ENCODE measurements at places on chromosomes 4 and X.

- DNase-seq: no peak
These were observed 6.9 kb upstream of the RNF175 start for GRCh38 chr4:153766758-153767157.

DNA sequence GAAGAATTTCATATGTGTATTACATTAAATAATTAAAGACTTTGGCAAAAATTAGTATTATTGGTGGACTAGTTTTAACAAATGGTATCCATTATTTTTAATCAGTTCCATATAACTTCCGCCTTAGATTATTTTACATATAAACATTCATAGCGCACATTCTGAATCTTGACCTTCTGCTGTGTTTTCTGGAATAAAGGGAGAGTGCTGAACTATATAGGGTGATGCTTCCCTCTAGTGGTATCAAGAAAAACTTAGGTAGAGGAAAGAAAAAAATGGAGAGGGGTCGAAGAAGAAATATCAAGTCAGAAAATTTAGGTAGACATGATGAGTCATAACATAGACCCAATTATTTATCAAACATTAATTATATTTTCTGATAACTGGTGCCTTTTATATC lies 155.6 kb upstream of the PACRGL start:
- DNase-seq: no peak

DNA sequence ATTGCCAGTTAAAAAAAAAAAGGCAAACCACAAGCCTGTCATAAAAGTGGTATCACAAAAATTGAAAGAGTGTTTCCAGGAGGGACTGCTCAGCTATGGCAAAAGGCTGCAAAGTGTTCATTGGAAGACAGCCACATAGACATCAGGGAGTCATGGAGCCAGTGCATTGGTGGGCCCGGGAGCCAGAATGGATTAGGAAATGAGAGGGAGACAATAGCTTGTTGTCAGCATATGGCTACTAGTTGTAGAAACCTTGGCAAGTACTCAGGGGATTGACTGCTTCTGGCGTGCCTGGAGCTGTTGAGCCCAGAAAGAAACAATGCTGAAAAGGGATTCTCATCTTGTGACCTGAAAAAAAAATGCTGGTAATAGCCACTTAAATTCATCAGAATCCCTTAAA lies 5.0 kb downstream of the GAR1 start:
- DNase-seq: no peak

GRCh38 chrX:50497114-50497513 lies 26.5 kb upstream of the DGKK start:
- no peak for DNase-seq

DNA sequence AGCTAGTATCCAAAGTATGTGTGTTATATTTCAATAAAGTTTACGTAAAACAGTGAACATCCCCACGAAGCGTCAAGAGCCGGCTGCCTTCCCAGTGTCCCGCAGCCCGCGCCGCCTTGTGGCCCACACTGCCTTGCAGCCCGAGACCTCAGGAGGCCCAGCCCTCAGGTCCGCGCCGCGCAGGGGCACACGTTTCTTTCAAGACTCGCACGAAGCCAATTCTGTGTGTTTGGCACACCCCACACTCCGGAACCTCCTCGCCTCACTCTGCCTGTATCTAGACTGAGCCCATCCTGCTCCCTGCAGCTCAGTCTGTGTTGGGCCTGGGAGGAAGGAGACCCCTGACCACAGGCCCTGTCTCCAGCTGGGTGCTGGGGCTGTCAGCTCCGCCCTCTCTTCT lies 5.8 kb downstream of the LRPAP1 start:
- no peak for DNase-seq

DNA sequence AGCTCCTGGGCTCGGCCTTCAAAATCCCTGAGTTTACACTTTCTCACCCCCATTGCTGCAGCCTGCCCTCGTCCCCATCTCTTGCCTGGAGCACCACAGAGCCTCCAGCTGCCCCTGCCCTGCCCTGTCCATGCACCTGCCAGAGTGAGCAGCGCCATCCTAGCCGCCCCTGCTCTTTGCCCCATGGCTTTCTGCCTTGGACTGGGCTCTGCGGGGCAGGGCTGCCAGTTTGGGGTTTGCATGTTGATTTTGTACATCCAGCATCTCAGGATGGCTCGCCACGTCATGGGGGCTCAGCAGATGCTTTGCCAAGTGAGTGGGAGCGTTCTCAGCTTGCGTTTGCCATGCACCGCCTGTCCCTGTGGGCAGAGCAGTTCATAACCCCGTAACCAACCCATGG lies 67.1 kb upstream of the HGFAC start:
- no peak for DNase-seq

GRCh38 chrX:33156152-33156726 lies 55.1 kb downstream of the DMD start:
- no peak for DNase-seq

GRCh38 chr4:123747016-123747415 lies 350.4 kb downstream of the SPRY1 start:
- no peak for DNase-seq

GRCh38 chr4:158906073-158906472 lies 137.2 kb downstream of the FNIP2 start:
- no peak for DNase-seq

DNA sequence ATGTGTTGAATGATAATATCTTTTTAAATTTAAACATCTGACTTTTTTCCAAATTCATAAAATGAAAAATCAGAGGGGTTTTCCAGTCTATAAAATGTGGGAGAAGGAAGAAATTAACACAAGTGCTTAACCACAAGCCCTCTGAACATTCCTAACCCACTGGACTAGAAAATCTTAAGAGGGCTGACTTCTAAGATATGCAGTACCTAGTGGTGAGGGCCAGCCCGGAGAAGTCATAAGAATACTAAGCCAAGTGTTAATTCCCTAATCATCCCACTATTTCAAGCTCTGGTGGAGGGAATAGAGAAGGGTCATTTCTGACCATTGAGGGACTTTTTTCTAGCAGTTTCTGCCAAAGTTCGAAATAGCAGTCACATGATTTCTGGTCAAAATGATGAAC lies 86.9 kb upstream of the NEIL3 start:
- no peak for DNase-seq
